ENCODE measurements at places on chromosomes 16 and 17.
A peak's percentile ranks its signal among the peaks of the same experiment; 100 is the strongest.

DNA sequence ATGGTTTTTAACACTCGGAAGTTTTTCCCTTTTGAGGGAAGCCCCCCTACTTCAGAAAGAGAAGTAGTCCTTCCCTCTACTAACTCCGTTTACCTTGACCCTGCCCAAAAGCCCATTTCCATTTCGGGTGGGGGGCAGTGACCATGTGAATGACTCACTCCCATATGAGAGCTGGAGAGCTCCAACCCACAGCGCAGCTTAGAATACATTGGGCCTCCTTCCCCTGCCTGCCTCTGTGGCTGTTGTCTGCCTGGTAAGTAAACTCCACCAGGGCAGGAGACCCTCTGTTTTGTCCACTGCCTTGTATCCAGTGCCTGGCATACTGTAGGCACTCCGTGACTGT lies 985 bp downstream of the SGSM2 start:
- peak; percentile 6 for DNase-seq

DNA sequence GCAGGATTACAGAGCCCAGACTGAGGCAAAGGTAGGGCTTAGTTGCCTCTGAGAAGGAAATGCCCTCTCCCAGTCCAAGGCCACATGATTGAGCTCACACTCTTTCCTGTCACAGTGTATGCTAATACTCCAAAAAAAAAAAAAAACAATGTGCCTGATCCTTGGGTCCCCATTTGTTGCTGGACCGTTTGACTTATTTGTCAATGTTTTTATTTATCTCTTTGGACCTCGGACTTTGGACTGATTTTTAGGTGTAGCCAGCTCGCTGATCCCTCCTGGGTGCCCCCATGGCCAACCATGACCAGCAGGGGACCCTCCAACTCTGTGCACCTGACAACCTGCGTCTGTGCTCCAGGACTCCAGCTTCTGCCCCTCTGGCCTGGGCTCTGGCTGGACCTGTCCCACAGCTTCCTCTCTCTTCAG lies 622 bp upstream of the CCL16 start:
- no peak for DNase-seq

DNA sequence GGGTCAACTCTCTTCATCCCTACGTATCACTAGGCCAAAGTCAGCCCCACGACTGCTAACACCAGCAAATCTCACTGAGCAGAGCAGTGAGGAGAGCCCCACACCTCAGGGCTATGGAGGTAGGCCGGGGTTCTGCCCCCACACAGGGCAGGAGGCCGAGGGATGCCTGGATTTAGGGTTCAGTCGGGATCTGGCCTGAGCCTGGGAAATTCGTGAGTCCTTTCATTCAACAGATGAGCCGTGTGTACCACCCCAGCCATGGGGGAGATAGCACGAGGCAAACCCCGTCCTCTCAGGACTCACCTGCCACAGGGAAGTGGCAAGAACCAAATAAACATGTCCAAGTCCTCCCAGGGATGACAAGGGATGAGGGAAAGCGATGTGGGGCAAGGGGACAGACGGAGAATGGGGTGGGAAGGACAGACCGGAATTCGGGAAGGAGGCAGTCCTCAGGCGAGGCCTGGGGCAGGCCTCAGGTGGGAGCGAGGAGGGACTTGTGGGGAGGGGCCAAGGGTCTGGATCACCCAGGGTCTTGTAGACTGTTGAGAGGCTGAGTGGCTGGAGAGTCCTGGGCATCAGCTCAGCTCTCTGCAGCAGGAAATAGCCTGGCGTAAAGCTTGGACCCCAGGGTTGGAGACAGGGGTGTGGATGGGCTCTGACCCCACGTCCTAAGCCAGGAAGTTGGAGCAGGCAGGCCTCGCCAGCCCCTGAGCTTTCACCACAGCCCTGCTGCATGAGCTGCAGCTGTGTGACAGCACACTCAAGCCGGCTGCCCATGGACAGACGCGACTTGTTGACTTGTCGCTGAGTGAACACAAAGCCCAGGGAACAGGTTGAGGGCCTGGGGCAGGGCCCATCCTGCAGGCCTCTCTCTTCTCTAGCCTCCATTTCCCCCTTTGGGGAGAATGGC lies 7.9 kb upstream of the FAM83G start:
- no peak for DNase-seq

GRCh38 chr16:89556750-89557689 lies 3.5 kb upstream of the RPL13 start:
- peak; percentile 57 for DNase-seq

DNA sequence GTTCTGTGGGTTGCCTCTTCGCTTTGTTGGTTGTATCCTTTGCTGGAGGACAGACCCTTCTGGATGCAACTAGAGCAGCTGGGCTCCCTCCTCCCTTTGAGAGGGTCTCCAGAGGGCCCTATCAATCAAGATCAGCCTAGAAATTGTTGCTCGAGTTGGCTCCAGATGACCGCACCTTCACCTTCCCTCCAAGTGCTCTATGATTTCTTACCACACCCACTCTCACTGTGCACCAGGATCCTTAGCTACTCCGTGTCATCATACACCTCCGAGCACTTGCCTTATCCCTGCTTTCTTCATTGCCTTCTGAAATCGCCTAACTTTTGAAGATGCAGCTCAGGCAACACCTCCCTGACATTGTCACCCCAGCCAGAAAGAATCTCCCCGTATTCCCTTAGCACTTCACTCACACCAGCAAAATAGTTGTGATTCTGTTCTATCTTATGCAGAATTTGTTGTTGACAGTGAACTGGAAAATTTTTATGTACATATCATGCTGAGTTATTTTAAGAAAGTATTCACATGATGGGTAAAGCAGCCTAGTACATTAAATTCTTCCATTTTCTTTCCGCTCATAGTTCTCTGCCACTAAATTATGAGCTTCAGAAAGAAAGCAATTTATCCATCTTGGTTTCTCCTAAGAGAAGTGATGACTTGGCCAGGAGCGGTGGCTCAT lies 52.9 kb downstream of the ABAT start:
- DNase-seq: no peak

DNA sequence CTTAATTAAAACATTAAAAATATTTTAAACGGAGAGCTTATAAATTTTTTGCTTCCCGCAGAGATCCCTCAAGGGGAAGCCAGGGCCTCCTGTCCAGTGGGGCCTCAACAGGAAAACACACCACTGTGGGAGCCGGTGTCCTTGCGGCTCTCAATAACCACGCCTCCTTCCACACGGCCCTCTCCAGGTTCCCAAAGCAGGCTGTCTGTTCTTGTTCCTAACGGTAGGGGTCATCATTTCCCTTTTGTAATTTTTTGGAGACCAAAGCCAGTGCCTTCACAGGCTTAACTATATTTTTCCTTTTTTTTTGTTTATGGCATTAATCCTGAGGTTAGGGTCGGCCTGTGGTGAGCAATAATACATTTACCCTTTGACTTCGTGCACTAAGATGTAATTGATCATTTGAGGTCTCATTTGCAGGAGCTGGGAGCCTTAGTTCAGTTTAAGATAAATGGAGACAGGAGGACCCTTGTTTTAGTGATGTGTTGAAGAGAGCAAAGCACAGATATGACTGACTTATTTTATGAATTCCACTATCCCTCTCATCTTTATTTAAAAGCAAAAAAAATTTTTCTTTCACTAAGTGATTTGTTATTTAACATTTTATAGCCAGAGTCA lies 77.5 kb upstream of the N4BP1 start:
- peak; percentile 62 for DNase-seq

DNA sequence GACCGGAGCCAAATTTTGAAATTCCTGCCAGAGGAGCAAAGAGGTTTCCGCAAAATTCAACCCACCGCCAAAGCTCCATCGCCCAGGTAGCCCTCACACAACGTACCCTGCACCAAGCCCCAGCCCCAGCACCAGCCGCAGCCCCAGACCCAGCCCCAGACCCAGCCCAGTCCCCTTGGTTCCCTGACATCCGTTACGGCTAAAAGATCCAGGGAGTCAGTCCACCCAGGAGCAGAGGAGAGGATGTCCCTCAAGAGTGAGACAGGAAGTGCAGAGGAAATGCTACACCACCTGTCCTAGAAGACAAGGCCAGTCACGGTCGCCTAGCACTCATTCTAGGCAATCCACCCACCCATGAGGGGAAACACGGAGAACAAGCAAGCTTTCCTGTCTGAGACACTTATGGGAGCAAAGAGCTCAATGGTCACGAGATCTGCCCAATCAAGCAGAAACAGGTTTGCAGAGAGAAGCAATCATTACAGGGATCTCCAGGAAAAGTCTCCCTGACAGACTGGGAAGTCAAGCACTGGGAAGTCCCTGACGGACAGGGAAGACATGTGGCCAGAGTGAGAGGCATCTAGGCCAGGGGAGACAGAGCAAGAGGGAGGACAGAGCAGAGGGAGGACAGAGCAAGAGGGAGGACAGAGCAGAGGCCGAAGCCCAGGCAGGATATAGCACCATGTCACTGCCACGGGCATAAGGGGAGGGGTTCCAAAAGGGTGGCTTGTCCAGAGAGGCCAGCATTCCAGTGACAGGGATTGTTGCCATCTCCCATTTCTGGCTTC lies 15.0 kb upstream of the KCNJ18 start:
- no peak for DNase-seq

DNA sequence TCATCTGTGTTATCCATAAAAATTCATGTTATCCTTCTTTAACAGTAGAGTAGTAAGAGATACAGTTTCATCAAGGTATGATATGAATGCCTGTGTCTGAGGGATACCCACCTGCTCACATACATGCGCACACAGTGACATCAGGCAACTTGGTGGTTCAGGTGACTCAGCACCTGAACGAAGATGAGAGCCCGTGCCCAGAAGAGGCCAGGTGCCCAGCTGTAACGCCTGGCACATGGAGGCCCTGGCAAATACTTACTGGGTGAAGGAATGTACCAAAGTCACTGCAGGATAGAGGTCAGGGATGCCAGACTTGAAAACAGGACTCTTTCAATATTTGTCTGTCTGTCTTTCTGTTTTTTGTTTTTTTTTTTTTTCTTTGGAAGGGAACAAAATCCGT lies 72.6 kb upstream of the LGALS9 start:
- no peak for DNase-seq

DNA sequence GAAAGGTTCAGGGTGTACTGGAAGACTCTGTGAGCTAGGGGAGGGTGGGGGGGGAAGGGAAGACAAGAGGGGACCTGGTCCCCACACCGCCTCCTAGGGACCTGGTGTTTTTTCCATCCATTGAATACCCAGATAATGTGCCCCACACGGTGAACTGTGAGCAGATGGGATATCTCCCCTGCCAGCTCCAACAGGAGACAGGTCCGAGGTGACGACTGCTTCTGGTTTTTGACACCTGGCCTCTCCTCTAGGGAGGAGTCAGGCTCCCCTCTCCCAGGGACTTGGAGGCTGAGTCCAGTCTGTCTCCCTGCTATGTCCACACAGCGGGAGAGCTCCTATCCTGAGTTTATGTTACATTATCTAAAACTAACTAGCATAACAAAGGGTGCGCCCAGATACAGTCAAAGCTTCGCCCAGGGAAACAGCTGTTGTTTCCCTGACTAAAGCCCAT lies 1.8 kb downstream of the MARVELD3 start:
- DNase-seq: no peak

- DNase-seq: peak; percentile 61
Observed at GRCh38 chr16:72530434-72530833, 358.5 kb upstream of the PMFBP1 start.

DNA sequence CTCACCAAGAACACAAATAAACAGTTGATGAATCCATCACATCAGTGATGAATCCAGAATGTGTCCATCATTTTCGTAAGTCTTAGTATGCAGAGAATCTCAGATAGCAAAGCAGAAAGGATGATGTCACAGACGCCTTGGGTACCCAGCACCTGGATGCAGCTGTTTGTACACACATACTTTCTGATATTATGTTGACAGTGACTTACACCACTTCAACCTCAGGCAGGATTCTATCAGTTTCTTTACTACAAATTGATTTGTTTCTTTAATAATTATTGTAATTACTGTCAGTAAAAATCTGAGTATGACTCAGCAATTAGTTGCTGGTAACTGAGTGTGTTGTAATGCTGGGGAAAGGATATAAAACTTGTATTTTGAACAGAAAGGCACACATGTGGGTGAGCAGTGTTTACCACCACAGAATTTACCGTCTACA lies 159.8 kb downstream of the RPTOR start:
- peak; percentile 18 for DNase-seq

- DNase-seq: peak; percentile 11
Observed at GRCh38 chr17:79388556-79389295, 222.1 kb downstream of the RBFOX3 start.

- DNase-seq: no peak
Observed at GRCh38 chr17:67200727-67201301, 44.2 kb downstream of the HELZ start.

DNA sequence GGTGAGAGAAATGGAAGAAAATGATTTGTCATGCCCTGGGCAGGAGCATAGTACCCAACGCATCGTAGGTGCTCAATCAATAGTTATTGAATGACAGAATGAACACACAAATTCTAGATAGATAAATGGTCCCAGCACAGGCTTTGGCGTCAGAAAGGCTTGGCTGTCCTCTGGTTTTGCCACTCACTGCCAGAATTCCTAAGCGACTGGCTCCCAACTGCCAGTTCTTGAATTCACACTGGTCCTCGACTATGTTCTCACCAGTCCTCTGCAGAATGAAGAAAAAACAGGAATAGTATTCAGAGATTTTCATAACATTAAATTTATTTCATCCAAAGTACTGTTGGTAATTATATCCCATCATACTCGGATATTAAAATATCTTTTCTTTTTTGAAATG lies 163.1 kb upstream of the NOL11 start:
- no peak for DNase-seq

DNA sequence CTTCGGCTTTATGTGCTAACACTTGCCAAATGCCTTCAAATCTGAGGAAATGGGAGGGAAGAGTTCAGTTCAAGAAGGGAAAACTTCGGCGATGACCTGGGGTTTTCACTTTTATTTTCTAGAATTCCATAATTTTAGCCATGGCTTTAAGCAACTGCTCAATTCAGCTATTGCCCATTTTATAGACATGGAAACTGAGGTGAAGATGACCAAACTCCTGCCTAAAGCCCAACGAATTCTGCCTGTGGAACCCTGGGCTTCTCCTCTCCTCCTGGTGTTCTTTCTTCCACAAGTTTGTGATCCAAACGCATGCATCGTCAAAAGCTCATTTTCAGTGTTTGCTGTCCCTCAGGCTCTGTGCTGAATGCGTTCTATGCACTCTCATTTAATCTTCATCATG lies 49.4 kb upstream of the NDRG4 start:
- no peak for DNase-seq

- no peak for DNase-seq
Observed at GRCh38 chr17:70096861-70097260, 21.8 kb downstream of the KCNJ16 start.

DNA sequence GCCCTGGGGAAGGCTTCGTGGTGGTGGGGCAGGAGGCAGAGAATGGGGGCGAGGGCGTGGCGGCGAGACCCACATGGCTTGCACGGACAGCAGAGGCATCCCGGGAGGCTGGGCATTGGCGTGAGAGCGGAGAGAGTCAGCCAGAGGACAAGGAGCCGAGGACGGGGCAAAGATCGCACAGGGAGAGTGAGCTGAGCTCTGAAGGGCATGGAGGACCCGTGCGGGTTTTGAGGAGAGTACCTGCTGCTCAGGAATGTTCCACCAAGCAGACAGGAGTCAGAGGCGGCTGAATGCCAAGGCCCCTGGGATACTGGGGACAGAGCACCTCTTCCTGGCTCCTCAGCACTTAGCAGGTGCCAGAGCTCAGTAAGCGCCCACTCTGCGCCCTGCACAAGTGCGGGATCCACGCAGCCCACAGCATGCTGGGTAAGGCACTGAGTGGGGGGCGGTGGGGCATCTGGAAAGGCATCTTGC lies 47.8 kb downstream of the ARHGAP27 start:
- DNase-seq: no peak
